ENCODE measurements at places on chromosomes 7 and 10. TPM values are rescaled to one million over a fixed set of nuclear protein-coding genes. Genes with fewer than 3 reads are reported as not detected.

GRCh38 chr7:151246102-151246850 lies 2.2 kb downstream of the SMARCD3 start:
- no peak for DNase-seq

DNA sequence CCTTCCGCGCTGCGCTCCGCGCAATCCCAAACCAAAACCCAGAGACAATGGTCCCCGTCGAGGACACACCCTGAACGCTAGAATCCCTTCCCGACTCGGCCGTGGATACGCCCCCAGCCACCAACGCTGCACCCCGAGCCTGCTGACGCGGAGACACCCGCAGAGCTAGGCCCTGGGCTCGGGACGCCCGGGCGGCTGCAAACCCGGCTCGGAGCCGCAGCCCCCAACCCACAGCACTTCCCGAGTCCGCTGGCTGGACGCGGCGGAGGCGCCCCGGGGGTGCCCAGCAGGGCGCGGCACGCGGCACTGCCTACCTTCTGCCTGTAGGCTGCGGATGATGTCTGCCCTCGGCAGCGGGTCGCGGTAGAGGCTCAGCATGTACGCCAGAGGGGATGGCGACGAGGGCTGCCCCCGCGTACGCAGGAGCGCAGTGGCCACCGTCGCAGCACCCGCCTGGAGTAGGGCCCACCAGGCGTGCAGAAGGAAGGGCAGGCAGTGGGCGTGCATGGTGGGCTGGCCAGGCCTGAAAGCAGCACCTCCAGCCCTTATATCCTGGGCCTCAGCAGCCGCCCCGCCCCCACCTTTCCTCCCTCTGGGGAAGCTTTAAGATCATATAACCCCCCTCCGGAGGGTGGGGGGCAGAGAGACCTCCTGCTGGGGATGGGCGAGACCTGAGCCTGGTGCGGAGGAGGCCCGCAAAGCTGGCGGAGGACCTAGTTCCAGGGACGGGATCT lies at the start of gene NODAL:
TSS of gene NODAL (minus strand) at position 521 of the 734 bp plus-strand sequence. CDS start at position 507, 14 bp downstream.
- no peak for DNase-seq

GRCh38 chr7:48295296-48295971 lies 124.2 kb downstream of the ABCA13 start:
- no peak for DNase-seq

- no peak for DNase-seq
These were observed 9.4 kb downstream of the NPC1L1 start for GRCh38 chr7:44531421-44532380.

- DNase-seq: no peak
These were observed 70.8 kb downstream of the GRID1 start for GRCh38 chr10:86295791-86296190.

DNA sequence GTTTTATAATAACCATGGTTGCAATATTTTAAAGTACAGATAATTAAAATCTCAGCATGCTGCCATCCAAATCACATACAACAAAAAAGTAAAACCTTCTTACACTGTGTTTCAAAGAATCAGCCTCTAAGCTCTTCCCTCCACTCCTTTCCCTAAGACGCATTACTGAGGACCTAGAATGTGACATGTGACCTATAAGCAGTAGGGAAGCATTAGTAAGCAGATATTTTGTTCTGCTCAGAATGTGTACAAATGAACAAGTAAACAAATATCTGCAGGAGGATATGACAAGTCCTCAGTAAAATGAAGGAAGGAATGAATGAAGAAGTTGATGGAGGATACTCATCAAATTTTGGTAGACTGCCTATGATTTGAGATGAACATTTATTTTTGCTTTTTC lies 49.1 kb downstream of the RAB11FIP2 start:
- no peak for DNase-seq

DNA sequence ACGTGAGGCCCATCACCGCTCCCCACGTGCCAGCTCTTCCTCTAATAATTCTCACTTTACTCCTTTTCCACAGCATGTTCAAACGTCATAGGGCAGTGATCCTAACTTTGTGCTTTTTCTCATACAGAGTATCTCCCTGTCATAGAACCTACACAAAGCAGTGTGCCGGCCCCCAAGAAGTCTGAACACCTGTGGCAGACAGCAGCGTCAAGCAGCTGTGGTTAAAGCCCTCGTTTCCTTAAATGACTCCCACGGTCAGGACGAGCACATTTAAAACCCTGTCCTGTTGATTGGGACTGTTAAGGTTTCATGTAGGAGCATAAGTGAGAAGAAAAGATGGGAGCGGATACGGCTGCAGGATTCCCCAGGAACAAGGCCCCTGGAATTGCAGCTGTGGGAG lies 267.2 kb downstream of the DIP2C start:
- DNase-seq: no peak

GRCh38 chr10:113889911-113890310 lies 35.5 kb downstream of the NHLRC2 start:
- DNase-seq: no peak

Gene CYP3A7
- 0.66 TPM for polyA plus RNA-seq

Gene SMKR1
- polyA plus RNA-seq: 2.7 TPM

Gene DTX2
- 9.0 TPM for polyA plus RNA-seq
